D721Med (cell line): ENCODE measurements at places on chromosomes 3 and 15.

DNA sequence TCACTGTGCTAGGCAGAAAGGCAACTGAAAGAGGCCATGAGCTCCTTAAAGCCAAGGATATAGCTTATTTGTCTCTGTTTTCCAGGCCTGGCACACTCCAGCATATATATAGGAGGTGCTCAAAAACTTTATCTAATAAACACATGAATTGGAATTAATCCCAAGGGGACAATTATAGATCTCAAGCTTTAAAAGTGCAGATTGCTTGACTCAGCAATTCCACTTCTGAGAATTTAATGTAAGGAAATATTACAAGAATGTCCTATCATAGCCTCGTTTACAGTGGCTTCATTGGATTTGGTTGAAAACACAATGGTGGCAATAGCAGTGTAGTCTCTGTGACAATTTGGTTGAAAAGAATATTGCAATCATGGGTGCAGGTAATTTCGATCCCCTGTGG lies 267.3 kb downstream of the SHQ1 start:
- DNase-seq = no peak

DNA sequence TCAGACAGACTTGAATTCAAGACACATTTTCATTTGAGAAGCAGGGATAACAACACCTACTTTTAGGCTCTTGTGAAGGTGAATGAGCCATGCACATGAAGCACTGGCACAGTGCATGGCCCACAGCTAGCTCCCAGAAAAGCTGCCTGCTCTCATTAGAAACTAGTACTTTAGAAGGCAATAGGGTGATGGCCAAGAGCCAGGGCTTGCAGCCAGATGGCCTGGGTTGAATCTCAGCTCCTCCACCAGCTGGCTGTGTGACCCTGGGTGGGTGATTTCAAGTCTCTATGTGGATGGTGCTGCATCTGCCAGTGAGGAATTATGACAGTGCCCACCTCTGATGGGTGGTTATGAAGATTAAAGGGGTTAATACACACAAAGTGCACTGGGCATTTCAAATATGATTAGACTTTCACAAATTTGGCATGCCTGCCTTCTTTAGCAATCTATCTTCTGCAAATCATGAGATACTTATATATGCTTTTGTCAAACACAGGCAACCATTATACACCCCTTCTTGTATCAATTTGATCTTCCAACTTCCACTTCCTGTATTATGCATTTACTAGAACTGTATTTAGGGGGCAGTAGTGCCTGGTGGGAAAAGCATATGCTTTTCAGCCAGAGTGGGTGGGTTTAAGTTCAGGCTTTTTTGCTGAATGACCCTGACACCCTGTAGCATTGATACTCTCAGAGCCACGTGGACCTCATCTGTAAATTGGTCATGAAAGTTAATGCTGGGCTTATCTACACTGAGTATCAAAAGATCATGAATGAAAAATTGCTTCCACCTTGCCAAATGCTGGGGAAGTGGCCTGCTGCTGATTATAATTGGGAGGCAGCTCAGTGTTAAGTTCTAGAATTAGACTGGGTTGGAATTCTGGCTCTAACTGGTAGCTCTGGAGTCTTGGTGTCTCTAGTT lies 34.7 kb upstream of the RBP1 start:
- no peak for DNase-seq

DNA sequence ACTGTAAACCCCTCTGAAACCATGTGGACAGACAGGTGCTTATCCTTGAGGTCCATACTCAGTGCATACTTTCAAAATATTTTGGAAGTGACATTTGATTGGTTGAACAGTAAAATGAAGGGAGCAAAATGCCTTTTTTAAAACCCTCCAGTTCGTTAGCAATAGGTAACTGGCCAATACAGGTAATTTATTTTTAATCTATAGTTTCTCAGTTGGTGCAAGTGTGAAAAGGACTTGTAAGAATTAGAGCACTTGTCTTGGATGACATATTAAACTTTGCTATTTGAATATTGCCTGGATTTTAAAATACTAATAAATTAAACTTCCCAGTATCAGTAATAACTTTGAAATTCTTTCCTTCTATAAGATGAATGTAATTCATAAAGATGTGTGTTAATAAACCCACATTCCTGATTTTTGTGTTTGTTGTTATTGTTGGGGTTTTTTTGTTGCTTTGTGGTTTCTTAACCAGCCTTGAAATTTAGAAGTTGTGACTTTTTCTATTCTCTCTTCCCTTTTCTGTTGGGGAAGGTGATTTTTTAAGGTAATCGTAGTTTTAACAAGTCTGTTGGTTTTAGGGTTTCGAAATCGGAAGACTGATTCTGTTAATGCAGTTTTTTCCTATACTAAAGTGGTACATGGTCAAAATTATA lies 90.0 kb downstream of the STT3B start:
- DNase-seq = no peak

- DNase-seq = peak; percentile 74
Measured at GRCh38 chr15:40279437-40280141, 3.3 kb downstream of the ANKRD63 start.

GRCh38 chr15:95290176-95290974 lies 1040.1 kb upstream of the NR2F2 start:
- DNase-seq = no peak

GRCh38 chr3:113266738-113267137 lies 55.4 kb downstream of the BOC start:
- DNase-seq = no peak

GRCh38 chr3:114586119-114586518 lies 292.3 kb downstream of the TIGIT start:
- DNase-seq = no peak

DNA sequence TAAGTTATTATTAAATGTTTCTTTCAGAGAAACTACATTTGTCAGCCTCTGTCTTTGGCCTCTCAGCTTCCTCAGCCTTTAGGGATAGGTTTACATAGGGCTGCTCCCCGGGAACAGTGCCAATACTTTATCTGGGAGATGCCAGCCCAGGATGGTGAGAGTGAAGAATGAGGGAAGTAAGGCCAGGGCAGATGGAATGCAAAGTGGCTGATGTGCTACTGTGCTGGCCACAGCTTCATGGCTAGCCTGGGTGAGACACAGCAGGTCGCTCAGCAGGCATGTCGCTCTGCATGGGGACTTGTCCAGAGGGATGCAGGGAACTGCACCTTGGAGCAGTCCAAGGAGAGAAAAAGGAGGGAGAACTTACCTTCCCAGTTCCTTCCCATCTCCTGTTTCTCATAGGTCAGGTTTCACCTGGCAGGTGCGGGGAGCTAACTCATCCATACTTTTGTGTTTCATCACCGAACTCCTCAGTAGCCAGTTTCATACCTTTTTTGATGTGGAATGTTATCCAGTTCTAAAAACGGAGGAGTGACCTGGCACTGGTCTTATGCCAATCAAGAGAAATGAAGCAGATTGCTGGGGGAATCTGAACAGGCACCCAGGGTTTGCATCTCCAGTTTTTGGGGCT lies 30.9 kb upstream of the C15orf39 start:
- DNase-seq = no peak

DNA sequence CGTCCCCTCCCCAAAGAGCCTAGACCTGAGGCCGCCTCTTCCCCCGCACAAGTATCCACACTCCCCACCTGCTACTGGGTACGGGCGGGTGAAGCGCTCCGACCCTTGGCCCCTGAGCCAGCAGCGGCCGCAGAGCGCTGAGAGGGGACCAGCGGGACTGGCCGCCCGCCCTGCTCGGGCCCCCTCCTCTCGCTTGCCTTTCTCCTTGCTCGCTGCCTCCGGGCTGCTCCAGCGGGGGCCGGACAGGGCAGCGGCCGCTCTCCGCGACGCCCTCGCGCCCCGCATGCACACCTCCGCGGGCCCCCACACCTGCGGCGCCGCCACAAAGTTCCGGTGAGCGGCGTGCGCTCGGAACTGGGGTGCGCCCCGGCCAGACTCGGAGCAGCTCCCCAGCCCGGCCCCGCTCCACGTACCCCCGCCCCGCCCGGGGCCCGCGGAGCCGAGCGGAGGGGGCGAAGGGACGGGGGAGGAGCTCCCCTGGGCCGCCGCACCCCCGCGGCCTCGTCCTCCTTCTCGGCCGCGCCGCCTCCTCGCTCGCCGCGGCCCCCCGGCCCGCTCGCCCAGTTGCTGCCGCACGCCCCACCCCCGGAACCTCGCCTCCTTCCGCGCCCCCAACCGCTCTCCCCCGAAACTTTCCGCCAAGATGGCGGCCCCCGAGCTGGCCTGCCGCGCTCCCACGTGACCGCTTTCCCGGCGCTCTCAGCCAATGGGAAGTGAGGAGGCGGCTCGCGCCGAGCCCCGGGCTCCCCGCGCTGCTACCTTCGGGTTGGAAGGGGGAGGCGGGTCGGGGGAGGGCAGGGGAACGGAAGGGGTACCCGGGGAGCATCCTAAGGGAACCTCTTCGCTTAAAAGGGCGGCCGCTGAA lies 704 bp downstream of the DLG1 start:
- DNase-seq = peak; percentile 70

GRCh38 chr3:166100730-166101129 lies 263.5 kb upstream of the BCHE start:
- DNase-seq = no peak

DNA sequence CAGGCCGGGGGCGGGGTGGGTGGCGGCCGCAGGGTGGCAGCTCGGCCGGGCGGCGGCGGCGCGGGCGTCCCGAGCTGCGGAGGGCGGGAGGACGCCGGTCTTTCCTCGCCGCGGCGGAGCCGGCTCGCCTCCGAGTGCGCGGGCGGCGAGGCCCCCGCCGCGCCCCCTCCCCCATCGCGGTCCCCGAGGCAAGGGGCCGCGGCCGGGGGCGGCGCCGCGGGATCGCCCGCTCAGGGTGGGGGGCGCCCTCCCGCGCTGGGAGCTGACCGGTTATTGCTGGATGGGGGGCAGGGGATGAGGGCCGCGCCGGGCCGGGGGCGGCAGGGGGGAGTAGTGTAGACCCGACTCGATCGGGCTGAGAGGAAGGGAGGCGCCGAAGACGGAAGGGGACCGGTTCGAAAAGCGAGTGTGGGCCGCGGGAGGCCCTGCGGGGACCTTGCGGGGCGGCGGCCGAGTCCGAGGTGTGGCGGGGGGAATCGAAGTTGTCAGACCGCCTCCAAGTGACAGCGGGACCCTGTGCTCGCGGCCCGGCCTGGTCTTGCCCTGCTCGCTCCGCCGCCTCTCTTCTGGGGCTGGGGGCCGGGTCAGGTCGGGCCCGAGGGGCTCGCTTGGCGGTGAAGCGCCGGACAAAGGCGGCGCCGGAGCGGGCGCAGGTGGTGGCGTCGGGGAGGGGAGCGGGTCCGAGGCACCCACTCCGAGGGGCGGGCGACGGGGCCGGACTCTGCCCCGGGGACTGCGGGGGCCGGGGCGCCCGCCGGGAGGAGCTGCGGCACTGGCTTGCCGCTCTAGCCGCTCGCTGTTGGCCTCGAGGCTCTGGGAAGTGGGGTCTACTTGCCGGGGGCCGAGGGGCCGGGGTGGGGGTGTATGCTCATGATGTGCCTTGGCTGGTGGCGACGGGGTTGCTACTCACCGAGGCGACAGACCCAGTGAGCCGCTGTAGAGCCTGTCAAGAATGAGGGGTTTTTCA lies 1.1 kb downstream of the BAHD1 start:
- no peak for DNase-seq

GRCh38 chr15:85543741-85544155 lies 163.3 kb downstream of the AKAP13 start:
- no peak for DNase-seq

- no peak for DNase-seq
Measured at GRCh38 chr3:156518726-156519125, 36.2 kb downstream of the SSR3 start.

- no peak for DNase-seq
Measured at GRCh38 chr3:48478626-48479555, 25.1 kb downstream of the SHISA5 start.

- no peak for DNase-seq
Measured at GRCh38 chr3:196003611-196004010, 78.3 kb downstream of the TFRC start.
